Left ventricle myocardium superior (tissue), 1 donor: ENCODE measurements at places on chromosomes 5 and 9. TPM values are rescaled to one million over a fixed set of nuclear protein-coding genes. Genes with fewer than 3 reads are reported as not detected.

Gene NR2F1-AS1
- 0.57 TPM for total RNA-seq

Gene FOXD4L4
- total RNA-seq, result not detected

Gene PPP3R2
- not detected for total RNA-seq

Gene C9orf50
- not detected for total RNA-seq

Gene NMUR2
- total RNA-seq, result 0.20 TPM

DNA sequence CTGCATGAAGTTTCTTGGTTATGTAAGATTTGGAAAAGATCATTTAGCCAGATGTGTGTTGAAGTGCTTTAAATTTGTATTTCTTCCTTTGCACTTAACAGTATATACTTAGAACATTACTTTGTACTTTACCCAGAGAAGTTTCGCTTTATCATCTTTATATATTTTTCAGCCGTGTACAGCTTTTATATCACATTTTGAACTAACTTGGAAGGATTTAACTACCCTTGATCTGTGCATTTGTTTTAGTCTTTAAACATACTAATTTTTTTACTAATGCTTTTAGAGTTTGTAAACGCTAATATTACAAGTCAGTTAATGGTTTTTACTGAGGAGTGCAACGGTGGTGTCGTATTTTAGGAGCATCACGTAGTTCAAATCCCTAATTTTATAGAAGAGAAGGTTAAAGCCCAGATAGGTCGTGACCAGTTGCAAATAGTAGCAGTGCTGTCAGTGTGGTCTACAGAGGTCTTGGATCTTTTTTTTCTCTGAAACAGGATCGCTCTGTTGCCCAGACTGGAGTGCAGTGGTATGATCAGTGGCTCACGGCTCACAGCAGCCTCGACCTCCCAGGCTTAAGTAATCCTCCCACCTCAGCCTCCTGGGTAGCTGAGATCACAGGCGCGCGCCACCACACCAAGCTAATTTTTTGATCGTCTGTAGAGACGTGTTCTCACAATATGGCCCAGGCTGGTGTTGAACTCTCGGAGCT is 2.0 kb downstream of the MATR3 start:
- no peak for DNase-seq

GRCh38 chr9:89497978-89498851 is at the start of gene SEMA4D:
TSS of gene SEMA4D (minus strand) at chr9:89498113. CDS start at chr9:89405456, 92,657 bp downstream.
- DNase-seq, result peak; percentile 78

DNA sequence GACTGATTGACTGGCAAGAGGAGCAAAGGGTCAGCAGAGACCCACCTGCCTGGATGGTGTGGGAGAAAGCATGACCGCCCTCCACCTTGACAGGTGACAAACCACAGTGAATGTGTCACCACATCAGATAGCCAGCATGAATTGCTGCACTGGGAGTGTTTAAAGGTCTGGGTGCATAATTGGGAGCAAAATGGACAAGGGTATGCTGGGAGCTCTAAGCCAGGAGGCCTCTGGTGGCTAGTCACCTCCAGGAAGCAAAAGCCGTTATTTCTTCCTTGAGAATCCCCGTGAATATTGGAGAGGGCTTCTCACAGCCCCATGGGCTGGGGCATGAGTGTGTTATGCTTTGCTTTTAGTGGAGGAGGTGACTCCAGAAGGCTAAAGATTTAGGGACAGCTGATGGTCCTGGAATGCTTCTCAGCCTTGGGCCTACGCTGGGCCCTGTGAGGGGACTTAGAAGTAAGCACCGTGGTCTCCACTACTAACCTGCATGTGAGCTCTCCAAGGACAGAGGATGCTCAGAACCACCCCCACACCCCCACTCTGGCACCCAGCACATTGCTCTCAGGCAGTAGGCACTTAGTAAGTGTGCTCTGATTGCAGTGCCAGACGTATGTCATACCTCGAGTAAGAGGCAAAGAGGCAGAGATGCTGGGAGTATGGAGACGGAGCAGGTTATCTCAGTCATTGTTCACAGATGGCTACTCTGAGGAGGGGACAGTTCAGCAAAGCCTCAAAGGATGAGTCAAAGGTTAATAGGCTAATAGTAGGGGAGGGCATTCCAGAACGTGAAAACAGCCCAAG is 9.1 kb upstream of the IRF1 start:
- no peak for DNase-seq

- no peak for DNase-seq
These were observed 472.8 kb downstream of the CDK5RAP2 start for GRCh38 chr9:120107138-120107537.

GRCh38 chr5:137040024-137040423 is 459.1 kb downstream of the SPOCK1 start:
- no peak for DNase-seq

DNA sequence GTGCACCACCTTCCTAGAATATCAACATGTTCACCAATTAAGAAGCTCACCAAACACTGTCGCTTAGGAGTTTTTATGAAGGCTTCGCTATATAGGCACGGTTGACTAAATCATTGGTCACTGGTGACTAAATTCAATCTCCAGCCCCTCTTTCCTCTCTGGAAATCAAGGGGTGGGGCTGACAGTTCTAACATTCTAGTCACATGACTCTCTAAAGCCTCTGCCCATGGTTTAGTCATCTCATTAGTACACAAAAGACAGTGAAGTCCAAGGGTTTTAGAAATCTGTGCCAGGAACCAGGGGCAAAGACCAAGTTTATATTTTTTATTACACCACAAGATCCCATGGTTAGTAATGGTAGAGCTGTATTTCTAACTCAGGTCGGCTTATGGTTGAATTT is 243.2 kb downstream of the ELAVL2 start:
- DNase-seq, result no peak

DNA sequence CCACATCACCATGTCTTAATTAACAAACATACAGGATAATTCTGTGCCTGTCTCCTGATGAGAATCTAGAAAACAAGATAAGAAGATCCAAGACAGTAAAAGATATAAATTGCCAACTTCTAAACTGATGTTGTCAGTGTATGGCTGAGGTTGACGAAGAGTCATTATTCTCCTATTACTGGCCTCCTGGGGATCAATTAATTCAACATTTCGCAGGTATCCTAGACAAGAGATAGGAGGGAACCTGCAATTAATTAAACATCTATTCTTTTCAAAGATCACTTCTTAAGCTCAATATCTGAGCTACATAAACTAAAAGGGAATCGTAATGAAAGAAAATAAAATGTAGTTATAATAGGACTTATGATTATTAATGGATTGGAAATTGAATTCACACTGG is 232.0 kb upstream of the GRIA1 start:
- no peak for DNase-seq

DNA sequence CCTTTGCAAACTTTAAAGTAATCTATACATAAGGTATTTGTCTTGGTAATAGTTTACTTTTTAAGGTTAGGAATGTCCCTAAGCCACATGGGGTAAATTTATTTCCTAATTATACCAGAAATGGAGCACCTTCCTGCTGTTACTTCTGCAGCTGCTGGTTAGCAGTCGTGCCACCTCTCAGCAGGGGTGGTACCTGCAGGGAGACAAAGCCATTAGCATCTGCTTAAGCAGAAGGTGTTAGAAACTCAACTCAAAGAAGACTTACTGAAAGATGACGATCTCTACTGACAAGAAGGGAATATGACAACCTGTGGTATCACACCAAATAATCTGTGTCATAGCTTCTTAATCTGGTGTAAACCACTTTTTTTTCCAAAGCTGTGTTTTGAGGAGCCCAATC is 173.7 kb downstream of the BRINP1 start:
- DNase-seq, result no peak

DNA sequence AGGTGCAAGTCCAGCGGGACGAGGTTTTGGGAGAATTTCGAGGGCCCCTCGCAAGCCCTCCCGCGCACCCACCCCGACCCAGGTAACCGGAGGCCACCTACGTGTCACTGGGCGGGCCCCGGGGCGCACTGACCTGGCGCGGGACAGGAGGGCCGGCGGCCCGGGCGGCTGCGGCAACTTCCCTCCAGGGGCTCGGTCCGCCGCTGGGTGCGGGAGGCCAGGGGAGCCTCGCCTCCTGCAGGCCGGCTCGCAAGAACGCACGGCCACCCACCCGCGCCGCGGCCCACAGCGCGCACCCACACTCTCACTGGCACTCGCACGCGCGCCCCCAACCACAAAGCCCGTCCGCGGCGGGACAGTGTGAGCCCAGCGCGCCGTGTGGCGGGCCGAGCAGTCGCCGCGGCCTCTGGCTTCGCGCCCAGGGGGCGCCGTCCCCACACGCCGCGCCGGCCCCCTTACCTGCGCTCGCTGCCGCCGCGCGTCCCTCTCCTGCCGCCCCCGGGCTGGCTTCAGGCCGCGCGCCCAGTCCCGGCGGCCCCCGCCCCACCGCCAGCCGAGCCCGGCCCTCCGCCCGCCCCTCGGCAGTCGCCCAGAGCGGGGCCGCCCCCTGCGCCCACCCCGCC is 451 bp downstream of the LPAR1 start:
- peak; percentile 49 for DNase-seq

- DNase-seq, result no peak
These were observed 17.4 kb downstream of the UBTD2 start for GRCh38 chr5:172266071-172266675.

GRCh38 chr9:79286992-79287707 is 284.6 kb upstream of the TLE4 start:
- DNase-seq, result no peak

DNA sequence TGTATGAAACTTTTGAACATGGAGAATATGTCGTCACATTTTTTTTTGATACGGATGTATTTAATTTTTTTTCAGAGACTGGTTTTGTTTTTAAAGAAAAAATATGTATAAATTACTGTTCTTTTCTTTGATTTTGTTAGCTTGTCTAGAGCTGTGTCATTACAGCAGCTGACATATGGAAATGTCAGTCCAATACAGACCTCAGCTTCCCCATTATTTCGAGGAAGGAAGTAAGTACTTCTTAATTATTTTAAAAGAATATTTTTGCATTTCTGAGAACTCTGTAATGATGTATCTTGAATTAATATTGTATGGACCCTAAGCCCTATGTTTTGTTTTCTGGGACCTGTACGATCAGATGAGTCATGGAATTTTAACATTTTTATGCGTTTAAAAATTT is 7.6 kb downstream of the TENT2 start:
- DNase-seq, result no peak

GRCh38 chr5:107154593-107154992 is 516.1 kb downstream of the EFNA5 start:
- DNase-seq, result no peak

GRCh38 chr5:102216678-102217077 is 79.4 kb downstream of the SLCO4C1 start:
- DNase-seq, result no peak

GRCh38 chr9:15837079-15837679 is 284.3 kb downstream of the CCDC171 start:
- DNase-seq, result no peak

- no peak for DNase-seq
These were observed 41.5 kb upstream of the EGFL7 start for GRCh38 chr9:136621019-136621733.

- DNase-seq, result no peak
These were observed 1.6 kb downstream of the NPR3 start for GRCh38 chr5:32712481-32713360.

DNA sequence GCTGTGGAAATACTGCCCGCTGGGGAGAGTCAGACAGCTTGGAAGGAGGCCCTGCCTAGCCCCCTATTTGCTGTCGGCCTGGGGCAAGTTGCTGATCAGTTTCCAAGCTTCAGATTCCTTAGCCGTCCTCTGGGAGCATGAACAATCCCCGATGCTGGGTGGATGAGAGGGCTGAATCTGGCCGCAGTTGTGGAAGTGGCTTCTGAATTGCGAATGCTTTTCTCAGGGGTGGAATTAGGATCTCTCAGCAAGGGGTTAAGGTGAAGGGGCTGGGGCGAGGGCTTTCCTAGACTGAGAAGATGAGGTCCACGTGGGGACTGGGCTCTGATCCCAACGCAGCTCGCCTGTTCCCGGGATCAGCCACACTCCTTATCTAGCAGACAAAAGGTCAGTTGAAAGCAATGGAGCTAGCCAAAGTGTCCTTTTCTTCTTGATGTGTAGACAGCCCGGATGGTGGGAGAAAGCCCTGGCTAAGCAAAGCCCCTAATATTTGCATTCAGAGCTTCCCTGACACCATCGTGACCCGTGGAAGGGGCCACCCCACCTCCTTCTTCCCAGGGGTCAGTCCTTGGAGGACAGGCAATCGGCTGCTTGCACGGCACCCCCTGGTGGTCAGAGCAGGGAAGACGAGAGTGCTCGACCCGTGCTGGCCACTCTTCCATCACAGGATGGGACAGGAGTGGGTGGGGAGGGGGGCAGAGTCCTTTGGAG is 54.9 kb downstream of the COL15A1 start:
- peak; percentile 91 for DNase-seq

DNA sequence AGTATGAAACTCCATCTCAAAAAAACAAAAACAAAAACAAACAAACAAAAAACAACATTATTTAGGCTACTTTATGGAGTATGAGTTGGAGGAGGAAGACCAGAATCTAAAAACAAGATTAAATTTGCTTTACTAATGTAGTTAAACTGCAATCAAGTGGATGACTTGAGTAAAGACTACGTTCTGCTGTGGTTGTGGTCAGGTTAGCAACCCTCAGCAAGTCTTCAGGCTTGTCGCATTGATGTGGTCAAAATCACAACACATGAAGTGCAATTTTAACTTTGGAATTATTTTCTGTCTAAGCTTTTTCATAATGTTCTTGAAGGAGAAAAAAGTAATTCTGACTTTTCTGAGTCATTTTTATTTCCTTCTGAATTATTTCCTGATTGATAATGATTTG is 43.1 kb downstream of the PDE6A start:
- DNase-seq, result no peak

- no peak for DNase-seq
These were observed 53.3 kb downstream of the SAR1B start for GRCh38 chr5:134579284-134579771.

DNA sequence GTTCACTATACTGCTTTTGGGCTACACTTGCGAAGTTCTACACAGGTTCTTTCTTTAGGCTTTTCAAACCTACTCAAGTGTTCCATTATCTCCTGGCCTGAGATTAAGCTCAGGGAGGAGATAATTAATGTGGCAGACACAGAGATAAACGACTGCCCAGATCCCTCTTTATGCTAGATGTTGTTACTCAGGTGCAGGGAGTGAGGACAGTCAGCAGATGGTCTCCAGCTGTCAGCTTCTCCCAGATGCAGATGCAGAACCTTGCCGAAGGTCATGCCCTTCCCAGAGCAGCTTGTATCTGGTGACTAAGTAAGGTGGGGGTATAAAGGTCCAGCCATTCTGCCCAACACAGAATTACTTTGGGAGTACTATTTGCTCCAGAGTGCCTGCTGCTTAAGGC is 166.2 kb downstream of the ZNF462 start:
- no peak for DNase-seq

- no peak for DNase-seq
These were observed 235.2 kb upstream of the SLC24A2 start for GRCh38 chr9:20023961-20024571.

DNA sequence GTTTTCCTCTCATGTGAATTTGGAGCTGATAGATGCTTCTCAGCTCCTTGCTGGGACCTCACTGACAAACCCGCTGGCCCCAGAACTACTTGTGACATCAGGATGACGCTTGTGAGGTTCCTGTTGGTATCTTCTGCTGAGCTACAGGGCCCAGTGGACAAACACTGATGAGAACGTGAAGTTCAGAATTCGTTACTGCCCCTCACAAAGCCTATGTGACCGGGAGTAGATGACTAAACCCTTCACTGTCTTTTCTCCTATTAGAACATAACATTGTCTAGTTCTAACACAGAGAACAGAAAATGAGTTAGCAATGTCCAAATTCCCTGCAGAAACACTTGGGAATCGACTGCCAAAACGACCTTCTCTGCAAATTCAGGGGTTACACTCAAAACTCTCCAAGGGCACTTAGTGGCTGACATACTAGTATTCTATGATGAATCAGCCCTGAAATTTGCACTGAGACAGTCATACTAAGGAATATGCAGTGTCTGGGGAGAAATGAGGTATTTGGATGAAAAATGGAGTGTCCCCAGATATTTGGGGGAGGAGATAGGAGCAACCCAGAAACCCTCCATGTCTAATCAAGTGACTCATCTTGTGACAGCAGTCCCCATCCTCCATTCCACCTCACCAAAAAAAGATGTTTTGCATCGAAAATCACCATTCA is 143.2 kb upstream of the TRIM32 start:
- DNase-seq, result peak; percentile 63
